ENCODE measurements at places on chromosomes 1 and 21. TPM values are rescaled to one million over a fixed set of nuclear protein-coding genes. Genes with fewer than 3 reads are reported as not detected.

Gene OR2T34
- total RNA-seq: not detected

DNA sequence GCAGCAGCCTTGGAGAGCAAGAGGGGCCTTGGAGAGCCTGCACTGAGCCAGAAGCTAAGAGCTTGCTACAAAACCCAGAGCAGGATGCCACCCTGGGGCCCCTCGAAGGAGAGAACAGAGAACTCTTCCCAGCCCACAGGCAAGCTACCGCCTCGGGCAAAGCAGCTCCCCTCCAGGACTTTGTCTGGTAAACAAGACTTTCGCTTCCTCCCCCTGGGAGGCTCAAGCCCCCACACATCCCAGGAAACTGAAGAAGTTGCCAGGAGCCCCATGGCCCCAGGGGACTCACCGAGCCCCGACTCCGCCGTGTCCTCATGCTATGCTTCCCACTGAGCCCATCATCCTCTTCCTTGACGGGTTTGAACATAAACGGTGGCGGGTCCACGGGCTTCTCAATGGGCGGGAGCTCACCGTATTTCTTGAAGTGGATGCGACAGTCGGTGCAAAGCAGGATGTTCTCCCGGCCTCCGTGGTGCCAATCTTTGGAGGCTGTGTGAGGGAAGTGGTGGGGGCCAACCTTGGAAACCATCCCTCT is 45.9 kb downstream of the SLC45A1 start:
- no peak for DNase-seq

- DNase-seq: no peak
Measured at GRCh38 chr1:175088525-175088951, 20.9 kb downstream of the TNN start.

DNA sequence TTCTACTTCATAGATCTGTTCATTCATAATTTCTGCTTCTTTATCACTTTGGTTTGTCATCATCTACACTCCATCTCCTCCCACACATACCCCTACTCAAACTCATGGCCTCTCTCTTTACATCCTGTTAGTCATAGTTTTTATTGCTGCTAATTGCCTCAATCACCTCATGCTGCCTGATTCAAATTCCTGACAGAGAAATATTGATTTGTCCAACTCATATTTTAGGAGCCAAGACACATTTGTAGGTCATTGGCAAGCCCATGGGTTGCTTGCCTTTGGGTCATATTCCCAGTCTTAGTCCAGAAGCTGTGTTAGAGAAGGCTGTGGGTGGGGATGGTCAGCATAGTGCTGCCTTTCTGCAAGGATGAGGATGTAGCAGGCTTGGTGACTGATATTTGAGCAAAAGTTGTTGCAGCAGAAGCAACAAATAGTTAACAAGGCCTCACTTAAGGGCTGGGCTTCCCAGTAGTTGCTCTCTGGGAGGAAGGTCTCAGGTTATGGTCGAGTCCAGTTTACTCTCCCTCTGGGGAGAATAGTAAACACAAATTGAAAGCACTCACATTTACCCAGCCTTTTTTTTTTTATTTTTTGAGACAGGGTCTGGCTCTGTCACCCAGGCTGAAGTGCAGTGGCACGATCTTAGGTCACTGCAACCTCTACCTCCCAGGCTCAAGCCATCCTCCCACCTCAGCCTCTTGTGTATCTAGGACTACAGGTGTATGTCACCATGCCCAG is 22.4 kb upstream of the EPS15 start:
- DNase-seq: no peak

- DNase-seq: no peak
Measured at GRCh38 chr1:228092342-228093049, 10.0 kb downstream of the ARF1 start.

GRCh38 chr1:150695561-150695960 is 1.4 kb downstream of the GOLPH3L start:
- DNase-seq: no peak

Measured in fibroblast of the aortic adventitia (primary cell).